Fibroblast of skin of left quadriceps (primary cell): ENCODE measurements at places on chromosomes 6 and 20.
A peak's percentile ranks its signal among the peaks of the same experiment; 100 is the strongest.

DNA sequence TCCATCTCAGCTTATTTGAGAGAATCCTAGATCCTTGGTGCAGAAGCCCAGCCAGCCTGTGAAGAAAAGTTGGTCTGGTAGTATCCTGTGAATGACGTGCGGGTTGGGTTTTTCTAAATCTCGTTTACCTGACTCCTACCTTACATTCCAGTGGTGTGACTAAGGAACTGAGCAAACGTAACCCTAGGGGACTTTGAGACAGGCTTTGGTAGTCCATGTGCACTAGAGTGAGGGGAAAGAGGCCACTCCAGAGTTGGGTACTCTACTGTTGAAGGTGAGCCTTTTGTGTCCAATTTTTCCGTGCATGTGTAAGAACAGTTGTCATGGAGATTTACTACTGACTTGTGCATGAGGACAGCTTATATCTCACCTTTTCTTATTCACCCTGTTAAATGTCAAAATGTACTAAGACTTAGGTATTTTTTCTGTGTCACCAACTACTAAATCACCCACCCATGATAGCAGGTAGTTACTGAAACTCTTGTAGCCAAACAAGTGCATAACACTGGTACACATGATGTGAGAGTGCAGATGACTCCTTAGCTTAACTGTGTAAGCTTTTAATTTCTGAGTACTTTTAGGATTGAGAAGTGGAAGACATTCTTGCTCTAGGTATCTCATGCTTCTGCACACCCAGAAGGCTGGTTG is 26.3 kb upstream of the PLCG1 start:
- DNase-seq, result no peak

GRCh38 chr20:37327748-37328147 is 18.2 kb upstream of the SRC start:
- DNase-seq, result peak; percentile 52

GRCh38 chr6:150590446-150590845 is 9.2 kb upstream of the PLEKHG1 start:
- no peak for DNase-seq

DNA sequence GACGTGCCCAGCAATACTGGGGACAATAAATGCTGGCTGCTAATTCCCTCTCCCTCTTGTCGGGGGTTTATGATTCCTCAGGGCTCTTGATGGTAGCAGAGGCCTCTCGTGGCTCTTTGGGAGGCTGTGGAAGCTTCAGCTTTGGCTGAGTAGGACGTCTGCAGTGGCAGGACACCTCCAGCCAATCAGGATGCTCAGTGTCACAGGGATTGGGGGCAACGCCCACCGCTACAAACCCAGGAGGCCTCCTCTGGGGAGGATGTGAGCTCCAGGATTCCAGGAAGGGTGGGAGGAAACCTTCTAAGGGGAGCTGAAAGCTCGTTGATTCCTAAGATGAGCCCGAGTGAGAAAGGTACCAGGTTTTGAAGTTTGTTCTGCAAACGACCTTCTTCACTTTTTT is 19.4 kb downstream of the RSPO4 start:
- no peak for DNase-seq

GRCh38 chr6:113967777-113968176 is 3.2 kb downstream of the HDAC2 start:
- no peak for DNase-seq
